ENCODE measurements at places on chromosomes 1 and 21.

DNA sequence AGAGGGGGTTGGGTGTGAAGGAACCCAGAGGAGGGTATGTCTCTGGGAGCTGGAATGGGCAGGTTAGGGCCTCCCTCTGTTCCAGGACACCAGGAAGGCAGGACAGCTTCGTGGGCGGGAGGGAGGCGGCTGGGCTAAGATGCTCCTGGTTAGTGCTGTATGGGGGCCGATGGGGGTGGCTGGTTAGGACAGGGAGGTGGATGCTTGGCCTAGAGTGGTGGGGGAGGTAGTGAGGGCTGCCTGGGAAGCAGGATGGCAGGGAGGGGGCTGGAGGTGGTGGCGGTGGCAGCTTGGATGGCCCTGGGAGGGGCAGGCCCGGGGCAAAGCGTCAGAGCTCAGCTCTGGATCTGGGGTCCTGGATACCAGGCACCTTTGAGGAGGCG lies 6.2 kb upstream of the MMP23B start:
- DNase-seq, result no peak

- DNase-seq, result no peak
Observed at GRCh38 chr1:183739082-183739481, 65.8 kb upstream of the RGL1 start.

DNA sequence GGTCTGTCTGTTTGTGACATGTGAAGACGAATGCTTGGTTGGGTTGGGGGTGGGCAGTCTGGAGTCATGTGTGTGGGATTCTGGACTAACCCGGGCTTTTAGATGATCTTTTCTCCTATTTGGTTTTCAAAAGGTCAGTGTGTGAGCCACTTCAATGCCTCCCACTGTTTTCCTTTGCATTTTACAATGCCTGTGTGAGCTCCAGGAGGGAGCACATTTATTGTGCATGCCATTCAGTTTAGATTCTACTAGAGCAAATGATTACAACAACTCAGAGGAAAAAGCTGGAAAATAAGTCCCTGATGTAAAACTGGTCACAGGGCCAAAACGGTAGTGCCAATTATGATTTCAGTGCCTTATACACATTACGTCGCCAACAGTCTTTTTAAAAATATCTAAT lies 90.9 kb downstream of the LYPLAL1 start:
- DNase-seq, result peak; percentile 41

- DNase-seq, result peak; percentile 52
Observed at GRCh38 chr1:205144751-205145150, 23.0 kb upstream of the RBBP5 start.

- no peak for DNase-seq
Observed at GRCh38 chr1:245984390-245985155, 522.5 kb downstream of the SMYD3 start.

DNA sequence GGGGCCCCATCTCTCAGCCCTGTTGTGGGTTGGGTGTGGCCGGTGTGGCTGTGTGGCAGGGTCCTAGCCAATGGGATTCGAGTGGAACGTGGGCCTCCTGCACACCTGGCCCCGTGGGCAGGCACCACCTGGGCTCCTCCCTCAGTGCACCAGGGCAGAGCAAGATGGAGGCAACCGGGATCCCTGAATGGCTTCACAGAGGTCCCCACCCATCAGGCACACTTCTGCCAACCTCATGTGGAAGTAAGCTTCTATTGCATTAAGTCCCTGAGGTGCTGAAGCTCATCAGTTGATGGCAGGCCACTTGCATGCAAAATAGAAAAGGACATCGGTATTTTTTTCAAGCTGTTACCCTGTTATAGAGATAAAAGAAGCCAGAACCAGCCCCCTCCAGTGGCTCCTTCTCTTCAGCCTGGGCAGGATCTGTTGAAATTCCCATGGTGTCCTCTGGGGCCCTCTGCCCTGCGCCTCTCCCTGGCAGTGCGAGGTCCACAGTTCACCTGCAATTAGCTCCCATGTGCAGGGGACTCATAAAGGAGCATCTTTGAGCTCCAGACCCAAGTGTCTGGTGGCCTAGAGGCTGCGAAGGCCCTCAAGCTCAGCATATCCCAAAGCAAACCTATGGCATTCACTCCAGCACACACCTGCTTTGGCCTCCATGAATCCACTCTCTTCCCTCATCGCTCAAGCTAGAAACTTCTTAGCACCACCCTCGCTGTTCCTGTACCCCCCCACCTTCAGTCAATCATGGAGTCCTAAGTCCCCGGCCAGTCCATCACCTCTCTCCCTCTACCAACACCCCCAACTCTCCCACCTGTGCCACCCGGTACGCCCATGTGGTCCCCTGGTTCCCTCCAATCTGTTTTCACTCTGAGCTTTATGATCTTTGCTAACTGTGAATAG lies 2.1 kb upstream of the SLC45A1 start:
- no peak for DNase-seq

- DNase-seq, result peak; percentile 52
Observed at GRCh38 chr1:84271441-84272151, 29.9 kb upstream of the SAMD13 start.
